ENCODE measurements at places on chromosomes 5 and 9.

- DNase-seq = no peak
Observed at GRCh38 chr5:143828710-143829109, 16.7 kb downstream of the HMHB1 start.

DNA sequence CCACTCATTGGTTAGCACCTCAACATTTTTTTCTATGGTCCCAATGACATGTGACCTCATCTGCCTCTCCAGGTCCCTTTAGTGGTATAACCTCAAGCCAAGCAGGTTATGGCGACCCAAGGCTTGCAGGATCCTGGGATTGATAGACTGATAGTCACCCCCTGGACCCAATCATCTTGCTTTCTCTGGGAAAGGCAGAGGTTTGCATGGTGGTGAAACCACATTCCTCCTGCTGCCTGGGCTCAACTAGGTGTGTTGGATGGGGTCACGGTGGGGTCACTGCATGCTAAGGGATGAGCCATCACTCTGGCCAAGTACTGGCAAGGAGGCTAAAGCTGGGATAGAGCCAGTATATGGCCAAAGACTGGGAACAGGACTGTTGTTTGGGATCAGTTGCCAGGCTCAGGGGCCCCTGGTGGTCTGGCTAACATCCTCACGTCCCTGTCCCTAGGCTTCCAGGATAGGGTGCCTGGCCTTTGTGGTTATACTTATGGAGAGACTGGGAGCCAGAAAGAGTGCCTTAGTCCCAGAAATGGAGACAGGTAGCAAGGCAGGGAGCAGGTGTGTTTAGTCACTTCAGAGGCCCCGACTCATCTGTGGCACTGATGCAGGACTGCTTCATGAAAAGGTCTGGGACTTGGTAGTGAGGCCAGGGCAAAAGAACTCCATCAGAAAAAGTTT, 4.6 kb upstream of the SMIM32 start:
- no peak for DNase-seq

DNA sequence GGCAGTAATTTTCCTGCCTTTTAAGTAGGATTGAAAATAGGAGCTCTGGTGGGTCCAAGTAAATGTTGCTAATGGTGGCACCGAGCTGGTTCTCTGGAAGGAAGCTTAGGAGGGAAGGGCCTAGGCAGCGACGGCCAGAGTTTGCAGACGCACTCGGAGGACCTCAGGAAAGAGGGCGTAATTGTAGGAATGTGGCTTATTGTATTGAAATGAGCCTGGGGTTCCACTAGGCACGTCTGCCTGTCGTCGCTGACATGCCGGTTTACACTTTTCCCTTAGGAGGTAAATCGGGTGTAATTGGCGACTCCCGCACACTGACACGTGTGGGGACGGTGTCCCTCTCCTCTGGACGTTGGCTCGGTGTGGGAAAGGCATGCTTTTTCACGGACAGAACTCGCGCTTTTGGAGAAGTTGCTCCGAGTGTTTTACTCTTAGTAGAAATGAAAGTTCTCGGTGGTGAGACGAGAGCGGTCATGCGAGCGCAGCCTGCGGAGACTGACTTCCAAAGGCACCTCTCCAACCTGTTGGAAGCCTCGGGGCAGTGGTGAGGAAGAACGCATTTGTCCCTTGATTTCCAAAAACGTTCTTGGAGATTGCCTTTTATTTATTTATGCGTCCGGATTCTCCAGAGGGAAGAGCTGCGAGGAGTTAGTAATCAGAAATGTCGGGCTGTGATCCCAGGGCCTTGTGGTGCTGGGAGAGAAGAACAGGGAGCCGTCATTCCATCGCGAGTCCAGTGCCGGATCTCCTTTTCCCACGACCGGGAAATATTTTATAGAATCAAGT, 1.3 kb downstream of the NR4A3 start:
- DNase-seq = no peak

GRCh38 chr5:174328631-174329299, 283.3 kb downstream of the NSG2 start:
- peak; percentile 23 for DNase-seq

GRCh38 chr9:73916016-73916673, 581.0 kb upstream of the RORB start:
- no peak for DNase-seq

- DNase-seq = no peak
Observed at GRCh38 chr9:131642496-131643083, 97.3 kb downstream of the PRRT1B start.

DNA sequence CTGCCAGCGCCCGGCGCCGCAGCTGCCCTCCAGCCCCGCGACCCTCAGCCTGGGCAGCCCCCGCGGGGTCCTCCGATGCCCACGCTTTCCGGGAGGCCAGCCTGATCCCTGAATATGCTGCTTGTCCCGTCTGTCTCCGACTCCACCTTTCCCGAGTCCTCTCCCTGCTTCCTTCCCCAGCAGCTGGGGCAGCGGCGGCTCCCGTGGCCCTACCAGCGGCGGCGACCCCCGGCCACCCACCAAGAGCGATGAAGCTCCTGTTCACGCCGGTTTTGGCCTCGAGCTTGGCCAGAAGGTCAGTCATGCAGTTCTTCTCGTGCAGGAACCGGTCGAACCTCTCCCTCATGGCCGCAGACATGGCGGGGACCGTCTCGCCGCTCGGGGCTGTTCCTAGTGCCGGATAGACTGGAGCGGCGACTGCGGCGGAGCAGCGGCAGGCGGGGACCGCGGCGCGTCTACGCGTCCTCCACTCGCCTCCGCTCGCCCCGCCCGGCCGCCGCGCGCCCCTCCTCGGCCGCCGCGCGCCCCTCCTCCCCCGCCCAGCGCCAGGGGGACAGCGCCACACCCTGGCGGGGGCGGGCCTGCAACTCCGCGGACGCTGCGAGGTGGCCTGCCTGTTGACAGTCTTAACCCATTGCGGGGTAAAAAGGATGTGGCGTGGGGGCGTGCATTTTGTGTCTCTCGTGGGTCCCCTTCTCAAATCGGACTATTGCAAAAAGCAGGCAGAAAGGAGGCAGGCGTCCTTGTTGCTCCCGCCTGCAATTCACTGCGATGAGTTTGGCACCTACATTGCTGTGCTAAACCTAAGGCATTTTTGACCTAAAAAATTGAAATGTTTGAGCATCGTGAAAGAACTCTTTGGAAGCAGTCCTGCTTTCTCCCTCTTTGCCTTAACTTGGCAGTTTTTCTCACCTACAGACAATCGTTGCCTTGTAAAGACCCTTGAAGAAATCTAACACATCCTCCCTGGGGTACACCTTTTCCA, at the start of gene REEP5:
REEP5 (minus strand) TSS at position 395 of the 985 bp plus-strand sequence; CDS start at position 358, 37 bp downstream.
- DNase-seq = peak; percentile 85

Measured in HAP-1 (cell line).